ENCODE measurements at places on chromosomes 7 and 10.

DNA sequence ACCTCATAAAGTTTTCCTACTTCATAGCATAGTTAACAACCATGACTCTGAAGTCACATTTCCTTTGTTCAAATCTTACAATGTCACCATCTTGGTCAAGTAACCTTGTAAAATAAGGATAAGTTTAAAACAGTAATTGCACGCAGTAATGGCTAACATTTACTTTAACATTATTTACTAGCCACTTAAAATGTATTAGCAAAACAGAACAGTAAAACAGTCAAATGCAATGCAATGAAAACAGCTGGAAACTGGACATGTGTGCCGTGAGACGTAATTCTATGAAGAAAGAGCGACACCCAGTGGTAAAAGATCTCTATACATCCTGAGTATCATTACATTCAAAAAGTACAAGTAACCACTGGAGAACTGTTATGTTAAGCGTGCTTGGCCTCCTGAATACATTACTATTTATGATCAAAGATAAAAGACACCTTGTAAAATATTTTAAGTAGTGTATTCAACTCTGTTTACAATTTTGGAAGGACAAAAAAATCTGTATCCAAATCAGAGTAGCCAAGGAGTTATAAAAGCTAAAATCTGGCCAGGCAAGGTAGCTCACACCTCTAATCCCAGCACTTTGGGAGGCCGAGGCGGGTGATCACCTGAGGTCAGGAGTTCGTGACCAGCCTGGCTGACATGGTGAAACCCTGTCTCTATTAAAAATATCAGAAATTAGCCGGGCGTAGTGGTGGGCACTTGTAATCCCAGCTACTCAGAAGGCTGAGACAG, 27.2 kb downstream of the ATE1 start:
- no peak for DNase-seq

- no peak for DNase-seq
These were observed 412.7 kb upstream of the SORCS1 start for GRCh38 chr10:107577221-107577620.

DNA sequence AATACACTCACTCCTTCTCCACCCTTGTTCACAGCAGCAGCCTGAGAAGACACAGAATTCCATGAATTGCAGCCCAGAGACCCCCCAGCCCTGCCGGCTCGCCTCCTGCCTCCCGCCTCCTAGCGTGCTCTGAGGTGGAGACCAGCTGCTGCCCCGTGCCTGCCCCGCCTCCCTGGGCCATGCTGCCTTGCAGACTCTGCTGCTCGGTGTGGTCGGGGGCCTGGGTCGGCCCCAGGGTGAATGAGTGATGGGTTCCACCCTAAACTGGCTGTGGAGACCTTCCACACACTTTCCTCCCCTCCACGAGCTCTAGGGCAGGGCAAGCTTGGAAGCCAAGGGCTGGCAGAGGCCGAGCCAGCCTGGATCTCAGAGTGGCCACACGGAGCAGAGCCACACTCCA, 479.3 kb downstream of the DNAJB6 start:
- no peak for DNase-seq

DNA sequence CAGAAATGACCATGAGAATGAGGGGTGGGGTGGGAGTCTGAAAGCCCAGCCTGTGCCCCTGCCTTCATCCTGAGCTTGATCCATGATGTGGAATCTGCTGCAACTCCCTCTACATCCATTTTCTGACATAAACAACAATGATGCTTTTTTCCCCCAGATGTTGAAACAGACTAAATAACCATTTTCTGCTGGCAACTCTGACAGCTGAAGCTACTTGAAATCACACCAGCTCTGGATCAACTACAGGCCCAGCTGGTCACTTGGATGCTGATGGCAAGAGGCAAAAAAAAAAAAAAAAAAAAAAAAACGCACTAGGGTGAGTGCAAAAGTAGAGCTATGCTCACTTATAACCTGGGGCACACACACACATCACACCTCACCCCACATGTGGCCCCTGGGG, 74.2 kb downstream of the FAM107B start:
- no peak for DNase-seq

DNA sequence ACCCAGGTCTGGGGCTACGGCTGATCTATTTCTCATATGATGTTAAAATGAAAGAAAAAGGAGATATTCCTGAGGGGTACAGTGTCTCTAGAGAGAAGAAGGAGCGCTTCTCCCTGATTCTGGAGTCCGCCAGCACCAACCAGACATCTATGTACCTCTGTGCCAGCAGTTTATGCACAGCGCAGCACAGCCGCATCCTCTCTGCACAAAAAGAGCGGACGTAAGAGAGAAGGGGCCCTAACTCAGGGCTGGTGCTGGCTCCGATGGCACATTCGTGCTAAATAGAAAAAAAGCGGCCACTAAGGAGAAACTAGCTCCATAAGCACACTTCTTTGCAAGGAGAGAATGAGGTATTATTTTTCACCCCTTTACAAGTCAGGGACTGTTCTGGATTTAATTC, 28.3 kb upstream of the PRSS1 start:
- no peak for DNase-seq

- no peak for DNase-seq
These were observed 535.9 kb downstream of the TFEC start for GRCh38 chr7:115494529-115495147.

- no peak for DNase-seq
These were observed 440.1 kb upstream of the NFE2L3 start for GRCh38 chr7:25711940-25712339.

- DNase-seq, result no peak
These were observed 91.1 kb downstream of the PPP1R9A start for GRCh38 chr7:94998266-94999068.

All from activated CD4-positive, alpha-beta T cell treated with anti-CD3 and anti-CD28 coated beads for 48 hours (primary cell).